ENCODE measurements at places on chromosomes 6 and 20. TPM values are rescaled to one million over a fixed set of nuclear protein-coding genes. Genes with fewer than 3 reads are reported as not detected.

The SLC22A1 gene
- 2.0 TPM for total RNA-seq

The TRIM15 gene
- not detected for total RNA-seq

The CCN5 gene
- total RNA-seq, result 9.6 TPM

The SSTR4 gene
- not detected for total RNA-seq

The ZNF831 gene
- total RNA-seq, result not detected

The PTCRA gene
- total RNA-seq, result not detected

The SALL4 gene
- total RNA-seq, result not detected

The TMEM200A gene
- total RNA-seq, result 0.06 TPM

The SIRPB2 gene
- total RNA-seq, result 1.8 TPM

The PXMP4 gene
- total RNA-seq, result 5.1 TPM

The DAAM2 gene
- total RNA-seq, result 67.1 TPM

The OPN5 gene
- 0.18 TPM for total RNA-seq

The MOCS3 gene
- 3.5 TPM for total RNA-seq

- no peak for DNase-seq
Observed at GRCh38 chr20:11411765-11412164, 505.9 kb upstream of the BTBD3 start.

GRCh38 chr20:36613974-36614373 is 8.4 kb downstream of the RAB5IF start:
- DNase-seq, result no peak

DNA sequence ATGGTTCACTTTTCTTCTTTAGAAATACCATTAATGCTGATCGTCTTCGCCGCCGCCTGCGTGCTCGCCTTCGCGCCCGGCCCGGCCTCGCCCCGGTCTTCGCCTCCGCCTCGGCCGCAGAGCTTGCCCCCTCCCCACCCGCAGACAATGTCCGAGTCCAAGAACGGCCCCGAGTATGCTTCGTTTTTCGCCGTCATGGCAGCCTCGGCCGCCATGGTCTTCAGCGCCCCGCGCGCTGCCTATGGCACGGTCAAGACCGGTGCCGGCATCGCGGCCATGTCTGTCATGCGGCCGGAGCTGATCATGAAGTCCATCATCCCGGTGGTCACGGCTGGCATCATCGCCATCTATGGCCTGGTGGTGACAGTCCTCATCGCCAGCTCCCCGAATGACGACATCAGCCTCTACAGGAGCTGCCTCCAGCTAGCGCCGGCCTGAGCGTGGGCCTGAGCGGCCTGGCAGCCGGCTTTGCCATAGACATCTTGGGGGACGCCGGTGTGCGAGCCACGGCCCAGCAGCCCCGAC is 4.8 kb upstream of the PRPH2 start:
- DNase-seq, result peak; percentile 67

DNA sequence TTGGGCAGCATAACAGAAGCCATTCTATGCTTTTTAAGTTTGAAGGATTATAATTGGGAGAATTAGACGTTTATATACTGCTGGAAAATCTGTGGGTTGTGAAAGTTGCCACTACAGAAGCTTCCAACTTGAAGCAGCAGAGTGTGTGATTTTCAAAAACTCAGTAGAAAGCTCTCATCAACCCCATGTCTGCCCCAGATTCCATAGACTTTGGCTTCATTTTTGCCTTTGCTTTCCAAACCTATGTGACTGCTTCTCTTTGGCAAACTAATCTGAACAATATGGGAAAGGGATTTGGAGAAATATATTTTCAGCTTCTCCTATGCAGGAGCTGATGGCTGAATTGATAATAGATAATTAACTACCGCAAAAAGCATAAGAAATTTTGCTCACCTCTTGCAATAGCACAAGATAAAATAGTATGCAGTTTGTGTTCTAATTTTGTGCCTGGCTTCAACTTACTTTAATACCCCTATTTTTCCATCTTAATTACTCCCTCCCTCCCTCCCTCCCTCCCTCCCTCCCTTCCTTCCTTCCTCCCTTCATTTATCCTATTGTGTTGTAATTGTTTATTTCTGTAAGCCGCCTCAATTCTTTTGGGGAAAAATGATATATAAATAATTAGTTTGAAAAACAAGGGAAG is 214.1 kb upstream of the HS3ST5 start:
- DNase-seq, result no peak

DNA sequence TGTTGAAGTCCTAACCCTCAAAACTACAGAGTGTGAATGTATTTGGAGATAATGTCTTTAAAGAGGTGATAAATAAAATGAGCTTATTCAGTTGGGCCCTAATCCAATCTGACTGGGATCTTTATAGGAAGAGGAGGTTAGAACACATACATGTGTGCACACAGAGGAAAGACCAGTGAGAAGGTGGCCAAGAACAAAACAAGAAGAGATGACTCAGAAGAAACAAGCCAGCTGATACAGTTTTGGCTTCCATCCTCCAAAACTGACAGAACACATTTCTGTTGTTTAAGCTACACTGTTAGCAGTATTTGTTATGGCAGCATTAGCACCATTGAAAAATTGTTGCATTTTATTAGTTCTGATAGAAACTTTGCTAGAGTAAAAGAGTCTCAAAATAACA is 609.3 kb upstream of the IMPG1 start:
- no peak for DNase-seq

DNA sequence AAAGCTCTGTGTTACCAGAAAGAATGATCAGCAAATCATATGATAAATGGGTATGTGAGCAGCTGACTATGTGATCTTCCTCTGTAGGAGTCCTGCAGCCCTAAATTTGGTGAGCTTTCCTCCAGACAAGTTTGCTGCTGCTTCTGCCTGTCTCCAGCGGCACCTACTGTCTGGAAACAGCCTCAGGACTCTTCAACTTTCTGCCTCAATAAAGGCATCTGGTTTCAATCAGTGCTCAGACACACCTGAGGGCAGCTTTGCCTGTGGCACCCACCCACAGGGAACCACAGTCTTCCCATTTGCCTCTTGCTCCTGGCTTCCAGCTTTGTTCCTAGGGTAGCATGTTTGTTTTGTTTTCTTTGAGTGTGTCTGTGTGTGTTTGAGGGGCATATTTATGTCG is 727.9 kb upstream of the MAN1A1 start:
- DNase-seq, result no peak

- DNase-seq, result no peak
Observed at GRCh38 chr20:61934716-61935530, 130.8 kb downstream of the TAF4 start.

GRCh38 chr20:63000958-63001357 is 5.8 kb downstream of the BHLHE23 start:
- no peak for DNase-seq

- DNase-seq, result no peak
Observed at GRCh38 chr20:38897267-38897666, 28.9 kb upstream of the FAM83D start.

GRCh38 chr20:39458452-39458851 is 496.3 kb downstream of the DHX35 start:
- DNase-seq, result no peak

- no peak for DNase-seq
Observed at GRCh38 chr20:42795111-42795695, 394.5 kb downstream of the PTPRT start.

GRCh38 chr20:16803965-16804792 is 56.0 kb downstream of the OTOR start:
- DNase-seq, result peak; percentile 39

DNA sequence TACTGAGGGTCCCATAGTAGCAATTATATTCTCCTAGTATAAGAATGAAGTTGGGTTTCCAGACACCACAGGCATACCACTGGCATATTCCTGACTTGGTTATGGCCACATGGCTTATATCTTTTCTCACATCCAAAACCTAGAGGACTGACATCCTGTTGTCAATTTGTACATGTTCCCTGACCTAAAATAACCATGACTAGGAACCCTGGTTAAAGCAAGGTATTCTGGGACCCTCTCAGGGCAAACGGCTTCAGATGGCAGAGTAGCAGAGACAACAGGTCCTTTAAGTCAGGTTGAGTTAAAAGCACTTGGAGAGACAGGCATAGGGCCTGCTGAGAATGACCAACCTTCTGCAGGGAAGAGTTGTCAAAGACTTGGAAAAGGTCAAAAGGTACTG is 12.6 kb downstream of the MAP3K5 start:
- no peak for DNase-seq

- DNase-seq, result peak; percentile 8
Observed at GRCh38 chr20:64106981-64107735, at the start of gene NPBWR2. NPBWR2 (minus strand) TSS chr20:64107565; CDS start chr20:64106831, 734 bp downstream.

- DNase-seq, result no peak
Observed at GRCh38 chr20:47392721-47393073, 36.2 kb upstream of the ZMYND8 start.

GRCh38 chr6:24740861-24741260 is 21.9 kb upstream of the C6orf62 start:
- DNase-seq, result no peak

DNA sequence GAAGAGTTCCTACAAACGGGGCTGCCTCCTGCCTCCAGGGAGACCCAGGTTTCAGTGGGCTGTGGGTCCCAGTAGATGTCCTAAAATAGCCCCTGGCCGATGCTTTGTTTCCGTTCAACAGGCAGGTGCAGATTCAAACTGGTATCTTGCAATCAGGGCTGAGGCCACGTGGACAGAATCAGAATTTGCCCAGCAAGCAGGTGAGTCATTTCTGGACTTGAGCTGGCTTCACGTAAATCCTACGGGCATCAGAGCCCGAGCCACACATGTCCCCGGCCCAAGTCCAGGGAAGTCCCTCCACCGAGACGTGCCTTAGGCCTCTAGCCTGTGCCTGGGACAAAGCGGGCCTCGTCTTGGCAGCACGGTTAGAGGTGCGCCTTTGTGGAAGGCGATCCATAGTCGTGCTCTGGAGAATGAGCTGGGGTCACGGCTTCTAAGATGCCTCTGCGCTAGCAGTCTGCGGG is 101.6 kb upstream of the FRMD1 start:
- no peak for DNase-seq

GRCh38 chr20:56380375-56380774 is 11.6 kb downstream of the AURKA start:
- DNase-seq, result no peak

DNA sequence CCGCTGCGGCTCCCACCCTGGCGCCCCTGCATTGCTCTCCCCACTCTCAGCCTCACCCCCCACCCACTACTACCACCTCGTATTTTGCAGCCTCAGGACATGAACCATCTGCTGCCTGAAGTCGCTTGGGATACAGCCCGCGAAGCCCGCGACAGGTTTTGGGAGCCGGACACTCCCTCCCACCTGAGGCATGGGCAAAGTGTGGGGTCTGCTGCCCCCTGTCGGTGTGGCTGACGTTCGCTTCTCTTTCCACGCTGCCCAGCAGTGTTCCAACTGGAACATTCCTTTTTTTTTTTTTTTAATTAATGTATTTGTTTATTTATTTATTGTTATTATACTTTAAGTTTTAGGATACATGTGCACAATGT is 15.3 kb upstream of the LPA start:
- DNase-seq, result no peak

GRCh38 chr20:50992733-50993457 is 30.0 kb downstream of the KCNG1 start:
- no peak for DNase-seq

GRCh38 chr6:30158475-30159040 is 2.5 kb downstream of the TRIM10 start:
- no peak for DNase-seq

DNA sequence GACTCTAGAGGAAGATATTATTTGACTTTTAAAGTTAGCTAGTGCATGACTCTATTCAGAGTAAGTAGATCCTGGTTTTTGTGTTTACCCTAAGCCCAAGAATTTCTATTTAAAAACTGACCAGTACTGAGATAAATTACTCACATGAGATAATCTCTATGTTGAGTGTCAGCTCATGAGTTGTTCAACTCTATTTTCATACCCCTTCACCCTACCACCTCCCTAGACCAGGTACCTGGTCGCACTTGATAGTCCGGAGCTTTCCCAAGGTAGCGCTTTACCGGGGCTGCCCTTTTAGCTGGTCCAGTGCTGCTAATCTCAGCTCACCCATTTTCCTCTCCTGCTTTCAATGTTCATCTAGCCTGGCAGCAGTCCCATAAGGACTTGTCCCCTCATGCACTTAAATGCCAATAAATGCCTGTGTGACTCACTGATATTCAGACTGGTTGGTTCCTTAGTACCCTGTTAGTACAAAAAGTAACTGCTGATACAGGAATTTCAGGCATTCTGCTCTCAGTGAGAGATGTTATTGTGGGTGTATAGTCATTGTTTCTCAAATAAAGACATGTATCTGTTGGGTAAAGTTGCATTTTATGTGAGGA is 503.9 kb downstream of the ADGRB3 start:
- no peak for DNase-seq

DNA sequence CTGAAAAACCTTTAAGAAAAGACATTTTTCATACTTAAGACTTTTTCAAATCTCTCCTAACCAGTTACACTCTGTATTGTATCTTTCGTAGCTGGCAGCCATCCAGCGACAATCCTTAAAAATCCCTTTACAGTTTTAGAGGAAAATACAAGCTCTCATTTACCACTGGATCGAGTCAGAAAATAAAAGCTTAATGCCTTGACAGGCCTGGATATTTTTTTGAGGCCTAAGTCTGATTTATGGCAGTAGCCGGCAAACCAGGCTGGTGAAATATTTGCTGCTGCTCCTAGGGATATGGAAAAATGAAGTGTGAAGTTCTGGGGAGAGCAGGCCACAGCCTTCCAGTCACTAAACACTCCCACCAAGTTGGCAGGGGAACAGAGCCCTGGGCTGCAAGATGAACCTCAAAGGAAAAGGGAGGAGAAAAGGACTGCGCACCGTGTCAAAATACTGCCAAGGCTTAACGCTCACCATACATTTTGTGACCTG is 213.0 kb upstream of the SUPT3H start:
- no peak for DNase-seq

DNA sequence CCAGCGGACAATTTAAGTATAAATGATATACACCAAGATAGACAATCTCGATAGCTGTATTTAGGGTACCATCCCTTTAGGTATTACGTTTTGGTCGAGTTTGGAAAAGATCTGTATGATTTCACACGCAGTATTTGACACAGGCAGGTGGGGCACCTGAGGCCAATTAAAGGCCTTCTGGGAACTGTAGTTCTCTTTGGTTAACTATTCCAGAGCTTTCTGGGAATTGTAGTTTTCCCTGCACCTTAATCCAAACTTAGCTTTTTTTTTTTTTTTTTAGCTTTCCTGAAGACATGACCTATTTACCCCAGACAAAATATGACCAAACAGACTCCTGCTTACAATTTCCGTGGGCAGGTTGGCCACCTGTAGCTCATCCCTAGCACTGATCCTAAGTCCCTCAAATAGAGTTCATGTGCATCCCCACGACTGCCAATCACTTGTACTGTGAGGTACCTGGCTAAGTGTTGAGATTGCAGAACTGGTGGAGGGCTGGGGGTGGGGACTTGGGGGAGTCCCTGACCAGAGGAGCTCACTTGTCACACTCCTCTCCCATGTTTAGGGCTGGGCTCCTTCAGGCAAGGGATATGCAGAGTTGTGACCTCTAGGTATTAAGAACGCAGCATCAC is 999 bp upstream of the EHMT2 start:
- no peak for DNase-seq

DNA sequence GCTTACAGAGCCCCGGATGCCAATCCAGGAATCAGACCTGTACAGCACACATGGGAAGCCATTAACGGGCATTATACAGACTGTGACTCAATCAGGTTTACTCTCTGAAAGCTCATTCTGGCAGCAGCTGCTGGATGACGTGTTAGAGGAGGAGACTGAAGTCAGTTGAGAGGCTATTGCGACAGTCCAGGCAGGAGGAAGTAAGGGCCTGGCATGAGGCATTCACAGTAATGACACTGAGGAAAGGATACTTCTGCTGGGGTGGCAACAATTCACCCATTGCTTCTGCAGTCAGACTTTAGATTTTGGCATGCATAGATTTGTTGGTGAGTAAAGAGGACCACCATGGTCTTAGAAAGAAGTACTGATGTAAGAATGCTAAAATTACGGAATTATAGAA is 151.0 kb upstream of the HEY2 start:
- DNase-seq, result peak; percentile 79

GRCh38 chr6:97462031-97462430 is 179.0 kb upstream of the MMS22L start:
- no peak for DNase-seq

GRCh38 chr6:33993653-33994471 is 152.0 kb downstream of the GRM4 start:
- DNase-seq, result no peak

All from psoas muscle (tissue), 8 donors.